Activated T-cell treated with anti-CD3 and anti-CD28 coated beads for 1 hour (primary cell): ENCODE measurements at places on chromosomes 3 and 15.

GRCh38 chr3:38548154-38548931 is 52.2 kb downstream of the EXOG start:
- DNase-seq, result no peak

- DNase-seq, result no peak
Measured at GRCh38 chr15:79047676-79048439, 42.7 kb downstream of the RASGRF1 start.

DNA sequence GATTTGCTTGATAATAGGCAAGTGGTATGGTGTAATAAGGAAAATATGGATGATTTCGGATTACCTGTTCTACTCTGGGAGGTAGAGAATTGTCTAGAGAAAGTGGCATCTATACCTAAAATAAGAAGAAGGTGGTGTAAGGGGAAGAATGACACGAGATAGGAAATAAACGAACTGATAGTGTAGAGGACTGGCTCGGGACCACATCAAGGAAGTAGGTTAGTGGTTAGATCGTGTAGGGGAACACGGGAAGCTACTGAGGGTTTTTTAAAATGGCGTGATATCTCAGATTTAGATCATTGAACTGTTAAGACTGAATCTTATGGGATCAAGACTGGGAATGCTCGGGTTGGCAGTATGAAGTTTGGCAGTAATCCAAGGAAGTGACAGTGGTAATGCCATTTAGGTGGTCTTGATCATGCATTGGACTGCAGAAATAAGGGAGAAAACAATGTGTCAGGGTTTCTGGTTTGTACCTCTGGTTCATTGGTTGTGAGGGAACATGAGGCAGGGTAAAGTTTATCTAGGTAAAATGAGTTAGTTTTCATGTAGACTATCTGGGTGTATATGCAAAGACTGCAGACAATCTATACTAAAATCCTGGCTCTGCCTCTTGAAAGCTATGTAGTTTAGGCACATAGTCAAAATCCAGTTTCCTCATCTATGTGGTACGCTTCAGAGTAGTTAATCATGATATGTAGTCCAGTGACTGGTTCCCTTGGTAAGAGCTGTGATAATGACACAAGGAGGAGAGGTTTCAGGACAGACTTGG is 7.4 kb downstream of the RPL14 start:
- DNase-seq, result no peak

- DNase-seq, result peak; percentile 54
Measured at GRCh38 chr15:75335705-75336355, at the start of gene COMMD4. TSS of gene COMMD4 (plus strand) at chr15:75336063. CDS start at chr15:75336090, 27 bp downstream.

DNA sequence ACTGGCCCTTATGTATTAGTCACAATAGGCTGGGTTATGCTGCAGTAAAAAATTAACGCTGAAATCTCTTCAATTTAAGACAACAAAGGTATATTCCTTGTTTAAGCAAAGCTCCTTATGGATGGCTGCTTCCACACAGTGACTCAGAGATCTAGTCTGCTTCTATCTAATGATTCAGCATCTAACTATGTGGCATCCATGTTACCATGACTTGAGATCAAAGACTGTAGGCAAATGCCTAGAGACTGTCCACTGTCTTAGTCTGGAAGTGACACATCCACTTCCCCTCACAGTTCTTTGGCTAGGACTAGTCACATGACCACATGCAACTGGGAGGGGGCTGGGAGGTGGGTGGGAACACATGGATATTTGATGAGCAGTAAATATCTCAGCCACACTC is 61.3 kb upstream of the PSMD6 start:
- DNase-seq, result no peak

- DNase-seq, result no peak
Measured at GRCh38 chr3:9208605-9209152, 40.8 kb downstream of the SRGAP3 start.

DNA sequence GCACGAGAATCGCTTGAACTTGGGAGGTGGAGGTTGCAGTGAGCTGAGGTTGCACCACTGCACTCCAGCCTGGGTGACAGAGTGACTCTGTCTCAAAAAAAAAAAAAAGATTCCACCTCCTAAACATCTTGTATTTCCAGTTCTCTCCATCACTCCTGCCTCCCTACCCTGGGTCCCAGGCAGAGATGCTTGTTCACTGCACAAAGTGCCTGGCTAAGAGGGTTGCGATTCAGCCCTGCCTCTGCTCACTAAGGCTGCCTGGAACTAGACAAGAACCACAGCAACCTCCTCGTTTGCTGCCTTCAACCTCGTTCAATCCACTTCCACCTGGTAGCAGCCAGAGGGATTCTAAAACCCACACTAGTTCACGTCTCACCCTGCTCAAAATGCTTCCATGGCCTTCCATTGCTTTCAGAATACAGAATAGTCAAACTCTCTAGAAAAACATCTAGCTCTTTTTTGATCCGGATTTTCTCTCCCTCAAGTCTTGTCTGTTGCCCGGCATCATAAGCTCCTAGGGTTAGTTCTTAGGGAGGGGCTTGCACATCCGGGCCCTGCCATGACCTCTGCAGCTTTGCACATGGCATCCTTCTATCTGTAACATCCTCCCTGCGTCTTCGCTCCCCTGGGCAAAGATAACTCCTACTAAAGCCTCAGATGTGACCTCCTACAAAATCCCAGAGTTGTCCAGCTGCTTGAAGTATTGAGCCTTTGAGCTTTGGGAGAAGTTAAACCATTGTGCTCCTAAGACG is 1.0 kb upstream of the MCM2 start:
- DNase-seq, result no peak

DNA sequence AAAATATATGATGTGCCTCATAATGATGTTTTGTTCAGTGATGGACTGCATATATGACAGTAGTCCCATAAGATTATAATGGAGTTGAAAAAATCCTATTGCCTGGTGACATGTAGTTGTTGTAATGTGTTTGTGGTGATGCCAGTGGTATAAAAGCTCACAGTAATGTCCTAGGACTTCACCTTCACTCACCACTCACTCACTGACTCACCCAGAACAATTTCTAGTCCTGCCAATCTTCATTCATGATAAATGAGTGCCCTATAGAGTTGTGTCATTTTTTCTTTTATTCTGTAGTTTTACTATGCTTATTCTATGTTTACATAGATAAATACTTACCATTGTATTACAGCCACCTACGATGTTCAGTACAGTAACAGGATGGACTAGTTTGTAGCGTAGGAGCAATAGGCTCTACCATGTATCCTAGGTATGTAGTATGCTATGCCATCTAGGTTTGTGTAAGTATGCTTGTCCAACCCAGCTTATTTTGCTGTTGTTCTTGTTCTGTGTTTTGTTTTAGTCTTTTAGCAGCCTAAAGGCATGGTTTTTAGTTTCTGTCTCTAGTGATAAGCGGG is 88.5 kb upstream of the LRRFIP2 start:
- DNase-seq, result no peak

DNA sequence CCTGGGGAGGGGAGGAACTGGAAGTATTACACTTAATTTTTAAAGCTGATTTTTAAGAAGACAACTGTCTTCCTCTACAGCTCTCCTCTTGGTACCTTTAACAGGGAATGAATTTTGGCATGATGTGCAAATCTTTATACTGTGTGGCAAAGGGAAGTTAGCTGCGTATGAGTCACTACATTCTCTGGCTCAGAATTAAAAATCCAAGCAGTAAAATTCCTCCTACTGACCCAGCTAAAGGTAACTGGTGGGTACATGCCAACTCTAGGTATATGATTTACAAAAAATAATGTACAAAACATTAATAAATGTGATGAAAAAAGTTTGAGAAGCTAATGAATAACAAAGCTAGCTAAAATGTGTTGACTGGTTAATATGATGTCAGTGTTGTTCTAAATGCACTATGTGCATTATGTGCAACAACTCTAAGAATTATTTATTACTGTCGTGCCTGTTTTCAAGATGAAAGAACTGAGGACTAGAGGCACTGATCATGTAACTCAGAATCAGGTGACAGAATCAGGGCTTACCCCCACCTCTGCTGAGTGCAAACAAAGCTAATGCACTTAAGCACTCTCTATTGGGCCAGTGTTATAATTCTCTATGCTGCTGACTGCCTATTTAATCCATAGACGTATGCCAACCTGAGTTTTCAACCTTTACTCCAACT is 194.7 kb upstream of the CADPS start:
- no peak for DNase-seq

- no peak for DNase-seq
Measured at GRCh38 chr15:74863239-74864056, 9.7 kb downstream of the SCAMP2 start.

DNA sequence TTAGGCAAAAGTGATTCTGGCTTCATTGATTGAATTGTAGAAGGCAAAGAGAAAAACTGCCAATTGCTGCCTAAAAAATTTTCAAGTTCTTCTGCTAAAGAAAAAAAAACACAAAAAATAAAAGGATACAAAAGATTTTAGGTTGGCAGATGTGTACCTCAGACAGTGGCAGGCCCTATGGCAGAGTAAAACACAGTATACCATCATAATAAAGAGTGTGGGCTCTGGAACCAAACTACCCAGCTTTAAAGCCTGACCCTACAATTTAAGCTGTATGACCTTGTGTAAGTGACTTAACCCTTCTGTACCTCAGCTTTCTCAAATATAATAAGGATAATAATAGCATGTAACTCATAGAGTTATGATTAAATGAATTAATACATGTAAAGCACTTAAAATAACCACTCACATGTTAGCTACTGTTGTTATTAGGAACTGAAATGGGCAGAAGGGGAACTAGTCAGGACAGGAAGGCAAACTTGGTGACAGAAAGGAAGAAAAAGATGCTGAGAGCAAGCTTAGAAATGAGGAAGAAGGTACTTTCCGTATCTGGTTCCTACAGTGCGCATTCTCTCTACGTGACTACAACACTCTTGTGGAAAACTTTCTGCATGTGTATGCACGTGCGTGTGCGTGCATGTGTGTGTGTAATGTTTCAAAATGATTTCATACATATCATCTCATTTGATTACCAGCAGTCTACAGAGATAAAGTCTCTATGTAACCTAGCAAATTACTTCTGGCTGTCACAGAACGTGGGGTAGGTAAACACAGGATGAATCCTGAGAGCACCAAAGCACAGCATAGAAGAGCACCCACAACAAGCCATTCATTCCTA is 13.6 kb upstream of the GATM start:
- no peak for DNase-seq

GRCh38 chr3:127284258-127284657 is 3.6 kb downstream of the PRR20G start:
- no peak for DNase-seq

- no peak for DNase-seq
Measured at GRCh38 chr3:134693804-134694203, 43.0 kb upstream of the KY start.

DNA sequence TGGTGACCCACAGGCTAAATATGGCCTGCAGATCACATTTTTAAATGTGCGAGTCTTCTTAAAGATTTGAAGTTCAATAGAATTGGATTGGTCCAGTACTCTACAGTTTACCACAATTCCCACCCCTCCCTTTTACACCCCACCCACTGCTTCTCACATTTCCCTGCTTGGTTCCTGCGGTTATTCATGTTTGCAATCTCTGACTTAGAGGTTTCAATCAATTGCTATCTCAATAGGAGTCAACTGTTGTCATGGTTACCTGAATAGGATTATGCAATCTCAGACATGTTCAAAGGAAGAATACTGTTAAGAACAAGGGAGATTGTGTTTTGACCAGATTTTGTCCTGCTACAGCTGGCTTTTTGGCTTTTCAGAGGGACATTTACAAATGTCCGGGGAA is 4.9 kb upstream of the C3orf49 start:
- no peak for DNase-seq

DNA sequence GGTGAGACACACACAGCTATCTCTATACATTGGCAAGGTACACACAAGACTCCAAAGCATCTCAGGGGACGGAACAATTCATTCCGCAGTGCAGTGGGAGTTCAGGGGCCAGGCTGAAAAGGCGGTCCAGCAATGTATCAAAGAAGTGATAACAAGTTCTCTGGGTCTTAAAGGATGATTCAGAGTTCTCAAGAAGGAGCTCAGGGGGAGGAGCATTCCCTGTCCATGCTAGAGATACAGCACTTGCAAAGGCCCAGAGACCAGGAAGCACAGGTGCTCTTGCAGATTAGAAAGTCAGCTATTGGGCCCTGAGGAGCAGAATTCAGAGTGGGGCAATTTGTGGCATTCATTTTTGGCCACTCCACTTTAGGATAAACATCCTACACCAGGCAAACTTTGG is 34.9 kb downstream of the MECOM start:
- no peak for DNase-seq

GRCh38 chr3:122760453-122761271 is 33.0 kb downstream of the HSPBAP1 start:
- DNase-seq, result no peak

- DNase-seq, result no peak
Measured at GRCh38 chr3:20480786-20481365, 294.9 kb upstream of the SGO1 start.

DNA sequence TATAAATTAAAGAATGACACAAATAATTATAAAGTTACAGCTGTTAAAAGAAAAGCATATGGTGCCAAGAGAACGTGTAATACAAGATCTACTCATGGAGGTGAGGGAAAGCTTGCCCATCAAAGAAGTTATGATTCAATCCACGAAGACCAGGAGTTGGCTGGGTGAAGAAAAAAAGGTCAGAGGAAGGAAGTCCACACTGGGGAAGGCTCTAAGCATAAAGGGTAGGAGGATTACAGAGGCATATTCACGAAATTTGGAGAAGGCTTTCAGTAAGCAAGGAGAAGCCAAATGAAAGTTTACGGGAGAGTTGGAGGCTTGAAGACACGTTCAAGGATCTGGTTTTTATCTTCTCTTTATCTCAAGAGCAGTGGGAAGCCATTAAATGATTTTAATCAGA is 1.8 kb upstream of the TGFBR2 start:
- no peak for DNase-seq

GRCh38 chr3:72155391-72156064 is 370.6 kb upstream of the PROK2 start:
- no peak for DNase-seq

- DNase-seq, result no peak
Measured at GRCh38 chr3:46993292-46993691, 13.8 kb downstream of the NBEAL2 start.

GRCh38 chr3:134453631-134454030 is 32.2 kb downstream of the ANAPC13 start:
- DNase-seq, result no peak

GRCh38 chr15:19899021-19899824 is 642.4 kb downstream of the GOLGA6L6 start:
- DNase-seq, result no peak

DNA sequence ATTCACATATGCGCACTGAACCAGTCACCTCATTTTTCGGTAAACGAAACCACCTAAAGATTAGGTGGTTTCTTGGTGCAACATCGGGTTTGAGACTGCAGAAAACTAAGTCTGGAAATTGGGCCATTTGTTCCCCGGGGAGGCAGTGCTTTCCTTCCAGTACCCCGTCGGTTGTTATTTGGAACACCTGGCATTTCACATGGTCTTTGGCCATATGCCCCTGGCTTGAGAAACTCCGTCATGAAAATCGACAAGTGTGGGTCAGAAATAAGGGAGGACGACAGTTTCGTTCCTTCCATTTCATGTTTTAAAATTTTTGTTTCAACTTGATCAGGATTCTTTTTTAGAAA is 544 bp upstream of the GATM start:
- no peak for DNase-seq

- DNase-seq, result no peak
Measured at GRCh38 chr3:49495023-49495422, 25.0 kb downstream of the DAG1 start.

GRCh38 chr15:39273717-39274411 is 307.0 kb upstream of the THBS1 start:
- no peak for DNase-seq

- no peak for DNase-seq
Measured at GRCh38 chr15:83318036-83318435, 33.6 kb upstream of the BNC1 start.

GRCh38 chr3:61315871-61316270 is 64.6 kb upstream of the FHIT start:
- DNase-seq, result no peak
